ENCODE measurements at places on chromosomes 7 and 10.

GRCh38 chr7:107643938-107644308, 16.7 kb upstream of the SLC26A4 start:
- no peak for DNase-seq

DNA sequence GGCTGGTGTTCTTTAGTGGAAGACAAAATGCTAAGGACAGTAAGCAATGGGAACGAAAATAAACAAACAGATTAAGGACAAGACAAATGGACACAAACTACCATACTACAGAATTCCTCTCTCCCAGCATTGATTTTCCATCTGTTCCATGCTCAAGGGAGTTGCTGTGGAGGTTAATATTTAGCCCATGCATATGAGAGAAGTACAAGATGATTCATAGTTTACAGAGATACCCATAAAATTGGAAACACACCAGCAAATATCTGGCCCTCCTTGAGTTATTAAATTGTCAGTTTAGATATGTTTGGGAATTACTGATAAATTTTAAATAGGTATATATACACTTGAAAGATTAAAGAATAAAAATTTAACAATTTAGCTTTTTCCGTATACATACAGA, 69.8 kb downstream of the GLI3 start:
- DNase-seq = no peak

DNA sequence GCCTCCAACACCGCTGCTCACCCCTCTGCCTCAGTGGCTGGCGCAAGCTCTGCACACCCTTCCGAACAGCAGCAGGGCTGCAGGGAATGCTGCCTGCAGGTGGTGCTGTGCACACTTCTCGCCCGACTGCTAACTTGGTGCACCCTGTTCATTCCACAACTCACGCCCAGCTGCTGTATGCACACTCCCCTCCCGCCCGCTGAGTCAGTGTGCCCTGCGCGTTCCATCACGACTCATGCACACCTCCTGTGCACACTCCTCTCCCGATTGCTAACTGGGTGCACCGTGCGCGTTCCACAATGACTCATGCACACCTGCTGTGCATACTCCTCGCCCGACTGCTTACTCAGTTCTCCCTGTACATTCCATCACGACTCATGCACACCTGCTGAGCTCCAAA, 21.5 kb downstream of the ADARB2 start:
- no peak for DNase-seq

GRCh38 chr7:89813081-89813480, 341.2 kb upstream of the STEAP1 start:
- no peak for DNase-seq

DNA sequence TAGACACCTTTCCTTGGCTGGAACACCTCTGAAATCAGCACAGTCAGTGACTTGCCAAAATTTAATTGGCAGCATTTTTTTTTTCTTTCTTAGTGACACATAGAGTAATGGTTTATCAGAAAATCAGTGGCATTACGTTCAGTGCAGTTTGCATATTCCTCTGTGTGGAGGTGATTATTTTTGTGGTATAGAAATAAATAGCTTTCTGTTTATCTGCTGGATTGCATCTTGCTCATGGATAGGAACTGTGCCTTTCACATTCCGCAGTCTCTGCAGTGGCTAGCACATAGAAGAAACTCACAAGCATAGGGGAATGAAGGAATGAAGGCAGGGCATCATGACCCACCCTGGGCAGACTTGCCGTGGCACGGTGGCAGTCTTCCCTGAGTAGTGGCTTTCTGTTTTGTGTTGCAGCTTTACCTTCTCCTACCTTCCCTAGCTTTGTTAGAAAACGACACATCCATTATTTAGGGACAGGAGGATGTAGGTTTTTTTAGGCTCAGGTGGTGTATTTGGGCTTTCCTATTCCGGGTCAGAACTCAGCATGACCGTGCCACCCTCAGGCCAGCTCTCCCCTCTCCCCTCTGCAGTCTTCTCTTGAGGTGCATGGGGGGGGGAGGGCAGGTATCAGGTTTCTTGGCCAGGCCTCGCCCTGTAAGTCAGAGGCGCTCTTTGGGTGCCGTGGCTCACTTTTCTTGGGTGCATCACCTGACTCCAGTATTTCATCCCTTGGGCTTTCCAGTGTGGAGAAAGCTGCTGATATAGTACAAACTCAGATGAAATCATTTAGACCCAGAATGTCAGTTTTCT, 112.5 kb upstream of the GJD4 start:
- no peak for DNase-seq

- no peak for DNase-seq
Measured at GRCh38 chr7:50315739-50316671, 11.5 kb downstream of the IKZF1 start.
